ENCODE measurements at places on chromosomes 7 and 10.

GRCh38 chr10:79436066-79436849 is 9.2 kb downstream of the ZCCHC24 start:
- DNase-seq: no peak

GRCh38 chr7:24715661-24716479 is 41.4 kb downstream of the GSDME start:
- no peak for DNase-seq

GRCh38 chr10:52539463-52539862 is 225.4 kb downstream of the DKK1 start:
- no peak for DNase-seq

DNA sequence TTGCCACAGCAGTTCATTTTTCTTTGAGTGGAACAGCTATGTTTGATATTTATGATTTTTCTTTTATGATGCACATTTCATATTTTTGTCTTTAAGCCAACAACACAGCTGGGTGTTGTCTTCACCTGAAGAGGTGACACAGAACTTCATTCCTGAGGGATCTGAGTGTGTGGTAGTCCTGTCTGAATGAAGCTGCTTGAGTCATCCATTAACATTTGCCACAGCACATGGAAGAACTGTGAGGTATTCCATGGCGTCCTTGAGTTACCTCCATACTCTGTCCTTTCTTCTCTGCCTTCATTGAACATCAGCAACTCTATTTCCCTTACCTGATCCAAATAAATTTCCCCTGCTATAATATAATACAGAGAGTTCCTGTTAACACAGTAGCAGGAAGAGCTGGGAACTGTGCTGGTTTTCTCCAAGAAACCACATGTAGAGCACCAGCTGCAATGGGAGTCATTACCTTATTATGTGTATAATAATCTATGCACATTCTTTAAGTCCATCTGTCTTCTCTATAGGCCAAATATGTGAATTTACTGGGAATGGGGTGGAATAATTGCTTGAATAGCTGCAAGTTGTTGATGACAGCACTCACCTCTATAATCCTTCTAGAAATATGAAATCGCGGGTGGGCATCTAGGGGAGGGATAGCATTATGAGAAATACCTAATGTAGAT is 72.4 kb upstream of the TAC1 start:
- DNase-seq: no peak

DNA sequence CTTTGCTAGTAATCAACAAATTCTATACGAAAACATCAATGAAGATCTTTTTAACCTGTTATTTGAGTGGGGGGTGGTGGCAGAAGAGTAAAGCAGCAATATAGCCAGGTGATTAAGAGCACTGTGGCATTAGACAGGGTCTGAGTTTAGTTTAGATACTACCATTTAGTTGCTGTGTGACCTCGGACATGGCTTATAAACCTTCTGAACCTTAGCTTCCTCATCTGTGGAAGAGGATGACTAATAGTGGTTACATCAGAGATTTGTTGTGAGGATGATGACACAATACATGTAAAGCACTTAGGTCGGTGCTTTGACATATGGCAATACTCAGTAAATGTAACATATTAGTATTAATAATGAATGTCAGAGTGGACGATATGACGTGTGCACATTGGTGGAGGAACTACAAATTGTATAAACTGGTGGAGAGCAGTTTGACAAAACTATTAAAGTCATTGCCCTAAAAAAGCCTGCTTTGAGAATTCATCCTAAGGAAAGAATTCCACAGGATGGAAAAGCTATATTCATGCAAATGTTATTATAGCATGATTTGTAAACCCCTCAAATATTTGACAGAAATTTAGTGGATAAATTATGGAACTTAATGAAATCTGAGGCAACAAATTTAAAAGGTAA is 24.3 kb downstream of the SPAG6 start:
- no peak for DNase-seq

DNA sequence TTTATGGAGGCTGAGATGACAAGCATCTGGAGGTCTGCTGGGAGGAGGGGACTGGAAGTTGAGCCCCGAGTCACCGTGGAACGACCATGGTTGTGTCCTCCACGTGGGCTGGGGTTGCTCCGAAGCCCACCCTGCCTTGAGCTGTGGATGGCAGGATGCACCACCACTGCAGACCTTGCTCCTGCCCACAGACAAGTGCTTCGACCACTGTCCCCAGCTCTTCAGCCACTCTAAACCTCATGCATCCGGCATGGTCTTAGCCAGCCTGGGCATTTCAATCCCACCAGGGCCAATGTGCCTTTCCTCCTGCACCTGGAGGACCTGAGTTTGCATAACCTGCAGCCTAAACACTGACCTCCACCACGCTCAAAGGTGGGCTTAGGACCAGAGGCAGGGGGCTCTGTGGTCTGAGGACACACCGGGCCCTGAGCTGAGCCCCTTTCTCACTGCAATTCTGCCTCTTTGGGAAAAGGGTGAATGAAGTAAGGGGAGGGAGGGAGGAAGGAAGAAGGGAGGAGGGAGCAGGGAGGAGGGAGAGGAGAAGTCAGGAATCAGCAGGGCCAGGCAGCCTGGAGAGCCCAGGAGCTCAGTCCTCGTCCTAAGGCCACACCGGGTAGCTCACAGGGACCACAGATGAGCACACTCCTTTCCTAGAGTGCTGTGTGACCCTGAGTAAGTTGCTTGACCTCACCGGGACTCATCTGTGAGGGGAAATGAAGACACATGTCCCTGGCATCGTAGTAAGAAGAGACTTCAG is 44.8 kb upstream of the DNAAF5 start:
- no peak for DNase-seq

DNA sequence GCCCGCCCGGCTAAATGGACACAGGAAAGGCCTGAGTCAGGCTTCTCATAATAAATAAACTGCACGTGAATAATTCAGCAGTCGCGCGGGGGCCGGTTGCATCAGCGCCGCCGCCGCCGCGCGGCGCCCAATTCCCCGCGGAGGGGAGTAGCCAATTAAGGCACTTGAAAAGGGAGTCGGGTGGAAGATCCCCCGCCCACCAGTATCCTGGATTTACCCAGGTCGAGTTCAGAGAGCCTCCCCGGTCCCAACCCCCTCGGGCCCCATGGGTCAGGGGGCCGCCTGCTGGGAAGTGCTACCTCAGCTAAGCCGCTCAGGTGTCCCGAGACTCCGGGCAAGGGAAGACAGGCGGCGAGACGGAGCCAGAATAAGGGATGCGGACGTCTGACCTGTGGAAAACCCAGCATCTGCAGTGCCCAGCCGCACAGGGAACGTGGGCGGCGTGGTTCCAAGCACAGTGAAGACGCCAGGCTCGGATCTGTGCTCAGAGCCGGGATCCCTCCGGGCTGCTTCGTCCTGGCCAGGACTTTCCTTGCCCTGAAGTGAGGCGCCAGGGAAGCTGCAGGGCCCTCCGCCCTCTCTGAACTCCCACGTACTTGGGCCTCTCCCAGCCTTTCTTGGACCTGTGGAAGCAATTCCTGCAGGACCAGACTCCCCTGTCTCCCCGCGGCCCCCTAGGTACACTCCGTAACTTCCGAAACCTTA is 7.3 kb upstream of the LBX1 start:
- no peak for DNase-seq

DNA sequence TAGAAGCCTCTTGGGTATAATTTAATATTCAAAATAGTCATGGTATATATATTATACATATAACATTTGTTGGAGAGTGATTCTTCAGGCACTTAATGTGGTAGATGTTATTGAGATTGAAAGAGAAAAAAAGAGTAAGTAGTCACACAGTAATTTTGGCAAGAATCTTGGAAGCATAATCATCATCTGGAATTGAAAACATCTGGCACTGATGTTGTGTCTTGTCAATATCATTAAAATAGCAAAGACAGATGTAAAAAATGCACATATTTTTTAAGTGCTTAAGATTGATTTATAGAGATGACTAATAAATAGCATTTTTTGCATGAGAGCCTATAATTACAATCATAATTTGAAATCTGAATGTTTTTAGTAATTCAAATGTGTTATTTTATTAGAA is 9.5 kb downstream of the SEMA3D start:
- DNase-seq: no peak

GRCh38 chr7:135930565-135931461 is 46.3 kb downstream of the MTPN start:
- no peak for DNase-seq

DNA sequence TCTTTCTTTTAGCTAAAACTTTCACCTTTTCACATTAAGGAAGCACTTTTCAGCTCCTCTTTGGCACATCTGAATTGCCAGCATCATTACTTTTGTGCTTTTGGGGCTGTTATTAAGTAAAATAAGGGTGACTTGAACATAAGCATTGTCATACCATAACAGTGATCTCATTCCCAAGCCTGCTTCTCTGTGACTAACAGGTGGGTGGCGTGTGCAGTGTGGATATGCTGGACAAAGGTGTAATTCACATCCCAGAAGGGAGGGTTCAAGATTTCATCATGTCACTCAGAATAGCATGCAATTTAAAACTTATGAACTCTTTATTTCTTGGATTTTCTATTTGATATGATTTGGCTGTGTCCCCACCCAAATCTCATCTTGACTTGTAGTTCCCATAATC is 517.4 kb upstream of the MKI67 start:
- no peak for DNase-seq

DNA sequence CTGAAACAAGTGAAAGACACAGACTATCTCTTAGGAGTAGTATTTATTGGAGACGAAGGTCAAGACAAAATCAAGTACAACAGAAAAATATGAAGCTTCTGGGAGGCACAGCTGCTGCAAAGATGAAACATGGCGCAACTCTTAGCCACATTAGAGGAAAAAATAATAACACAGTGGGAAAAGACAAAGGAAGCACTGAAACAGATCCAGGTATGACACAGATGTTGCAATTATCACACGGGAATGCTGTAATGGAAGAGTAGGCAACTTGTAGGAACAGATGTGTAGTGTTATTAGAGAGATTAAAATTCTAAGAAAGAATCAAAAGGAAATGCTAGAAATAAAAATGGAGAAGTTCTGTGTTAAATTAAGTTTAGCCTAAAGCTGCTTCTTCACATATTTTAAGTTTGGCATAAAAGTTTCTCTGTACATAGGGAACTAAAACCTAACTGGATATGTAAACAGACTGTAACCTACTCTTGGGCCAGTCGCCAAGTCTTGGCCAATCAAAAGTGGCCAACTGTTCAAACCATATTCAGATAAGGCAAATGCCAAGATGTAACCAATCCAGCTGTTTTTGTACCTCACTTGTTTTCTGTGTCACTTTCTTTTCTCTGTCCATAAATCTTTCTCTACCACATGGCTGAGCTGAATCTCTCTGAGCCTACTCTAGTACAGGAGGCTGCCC is 1132.0 kb upstream of the LRRTM3 start:
- DNase-seq: no peak

- DNase-seq: no peak
Measured at GRCh38 chr7:92598310-92598981, 8.3 kb upstream of the FAM133B start.

DNA sequence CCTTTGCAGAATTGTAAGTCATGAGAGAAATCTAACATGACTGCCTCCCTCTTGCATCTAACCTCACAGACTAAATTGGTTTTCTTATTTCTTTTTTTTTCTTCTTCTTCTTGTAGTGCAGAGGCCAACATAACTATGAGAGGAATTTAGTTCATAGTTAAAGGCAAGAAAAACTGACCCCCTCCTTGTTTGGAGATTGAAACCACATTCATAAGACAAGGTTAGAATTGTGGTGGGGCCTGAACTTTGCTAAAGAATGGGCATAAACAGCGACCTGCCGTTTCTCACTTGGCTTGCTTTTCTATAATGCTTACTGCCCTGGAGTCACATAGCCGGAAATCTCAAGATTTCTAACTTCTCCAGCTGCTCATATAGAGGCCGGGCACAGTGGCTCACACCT is 2.4 kb upstream of the POLM start:
- DNase-seq: no peak

DNA sequence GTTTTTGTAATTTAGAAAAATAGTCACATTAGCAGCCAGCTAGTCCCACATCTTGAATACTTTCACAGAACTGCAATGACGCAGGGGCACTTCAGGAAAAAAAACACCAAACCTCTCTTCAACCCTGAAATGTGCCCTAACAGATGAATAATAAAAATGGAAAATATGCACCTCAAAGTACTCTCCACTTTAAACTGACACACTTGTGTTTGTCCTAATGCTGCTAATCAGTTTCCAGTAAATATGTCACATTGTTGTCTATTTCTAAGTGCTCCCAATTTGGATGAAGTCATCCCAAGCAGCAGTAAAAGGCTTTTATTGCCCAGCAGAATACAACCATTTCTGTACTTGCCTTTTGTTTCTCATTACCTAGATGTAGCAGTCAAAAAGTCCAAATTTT is 86.7 kb downstream of the PARD3 start:
- DNase-seq: no peak

DNA sequence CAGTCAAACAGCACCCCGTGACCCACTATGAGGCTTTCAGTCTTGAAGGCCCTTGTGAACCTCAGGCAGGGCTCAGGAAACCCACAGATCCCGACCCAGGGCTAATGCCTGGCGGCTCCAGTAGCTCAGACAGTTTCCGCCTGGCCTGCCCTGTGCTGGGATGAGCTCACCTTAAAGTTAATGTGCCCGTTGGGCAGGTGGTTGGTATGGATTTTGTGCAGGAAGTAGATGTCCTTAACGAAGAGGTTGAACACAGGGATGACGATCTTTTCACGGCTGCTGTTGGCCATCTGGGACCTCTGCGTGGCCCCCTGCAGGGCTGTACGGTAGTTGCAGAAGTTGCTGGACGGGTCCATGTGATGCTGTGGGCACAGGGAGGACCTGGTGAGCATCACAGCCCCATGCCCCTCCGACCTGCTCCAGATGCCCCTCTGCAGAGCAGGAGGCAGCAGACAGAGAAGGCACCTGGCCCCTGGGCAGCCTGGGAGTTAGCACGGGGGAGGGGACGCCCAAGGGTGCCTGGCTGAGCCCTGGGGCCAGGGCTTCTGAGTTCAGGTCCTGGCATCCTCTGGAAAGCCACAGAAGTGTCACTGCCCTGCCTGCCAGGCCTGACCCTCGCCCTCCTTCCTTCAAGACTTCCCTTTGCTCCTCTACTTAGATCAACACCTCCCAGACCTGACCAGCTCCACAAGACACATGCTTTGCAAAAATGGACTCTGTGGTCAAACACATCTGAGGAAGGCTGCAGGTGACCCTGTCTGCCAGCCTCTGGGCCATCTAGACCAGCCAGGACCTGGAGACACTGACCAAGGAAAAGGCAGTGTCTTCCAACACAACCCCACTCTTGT is 59.8 kb downstream of the CSGALNACT2 start:
- DNase-seq: no peak

DNA sequence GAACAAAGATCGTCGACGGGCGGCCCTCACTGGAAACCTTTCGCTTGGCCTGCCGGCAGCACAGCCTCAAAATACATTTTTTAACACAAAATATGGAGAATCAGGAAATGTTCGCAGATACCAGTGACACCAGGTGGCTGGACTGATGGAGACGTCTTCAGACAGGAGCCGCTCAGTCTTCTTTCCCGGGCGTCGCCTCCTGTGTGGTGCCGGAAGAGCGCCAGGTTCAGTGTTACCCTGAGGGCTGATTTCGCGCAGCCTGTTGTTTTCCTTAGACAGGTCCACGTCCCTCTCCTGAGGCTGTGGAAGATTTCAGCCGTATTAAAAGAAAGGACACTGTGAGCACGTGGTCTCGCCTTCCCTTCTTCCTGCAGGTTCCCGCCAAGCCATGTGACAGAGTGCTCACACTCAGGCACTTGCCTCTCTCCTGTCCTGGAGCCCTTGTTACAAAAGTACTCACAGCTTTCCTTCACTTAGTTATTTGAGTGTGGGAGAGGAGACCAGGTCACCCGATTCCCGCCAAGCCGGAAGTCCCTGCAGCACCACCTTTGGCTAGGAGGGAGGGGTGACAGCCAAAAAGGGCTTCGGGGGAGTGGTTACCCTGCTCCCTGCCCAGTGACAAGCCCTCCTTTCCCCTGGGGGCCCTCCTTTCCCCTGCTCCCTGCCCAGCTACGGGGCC is 21.7 kb upstream of the PWWP2B start:
- DNase-seq: no peak
